T-cell (primary cell): ENCODE measurements at places on chromosomes 2 and 18. TPM values are rescaled to one million over a fixed set of nuclear protein-coding genes. Genes with fewer than 3 reads are reported as not detected.

Gene EFR3B
- total RNA-seq, result 0.09 TPM

Gene ANKRD44
- total RNA-seq, result 225 TPM

Gene ASTL
- 1.2 TPM for total RNA-seq

Gene NLRC4
- total RNA-seq, result 0.13 TPM

Gene GFPT1
- total RNA-seq, result 19.8 TPM

Gene MC4R
- not detected for total RNA-seq

Gene MC5R
- total RNA-seq, result not detected

Gene SLC4A3
- 0.08 TPM for total RNA-seq

Gene UGT1A3
- not detected for total RNA-seq

DNA sequence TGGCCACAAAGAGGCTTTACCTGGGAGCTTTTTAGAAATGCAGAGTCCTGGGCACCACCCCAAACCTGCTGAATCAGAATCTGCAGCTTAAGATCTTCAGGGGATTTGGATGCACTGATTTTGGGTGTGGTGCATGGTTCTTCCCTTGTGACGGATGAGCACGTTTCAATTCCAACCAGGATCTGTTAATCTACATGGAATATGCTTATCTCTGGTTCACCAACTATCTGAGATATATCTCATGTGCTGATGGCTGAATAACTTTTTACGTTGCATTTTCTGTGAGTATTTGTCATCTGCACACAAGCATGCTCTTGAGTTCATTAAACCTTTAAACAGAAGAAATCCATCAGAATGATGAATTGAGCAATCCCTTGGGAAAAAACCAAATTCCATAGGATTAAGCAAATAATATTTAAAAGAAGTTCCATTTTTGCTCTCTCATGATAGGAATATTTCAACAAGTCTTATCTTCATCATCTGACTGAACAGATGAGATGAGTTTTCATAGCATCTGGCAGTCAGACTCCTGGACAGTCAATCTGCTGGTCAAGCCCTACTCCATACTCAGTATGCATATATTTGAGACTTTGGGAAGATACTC, 120.6 kb downstream of the PLB1 start:
- peaks cover 75% of the 10 kb centered on the region for H3K4me1 ChIP-seq
- no peak for DNase-seq
- no peak overlapping the region for H3K4me3 ChIP-seq

GRCh38 chr2:237744613-237745249, 53.8 kb upstream of the RBM44 start:
- DNase-seq, result peak; percentile 74
- peaks cover 14% of the 10 kb centered on the region for H3K36me3 ChIP-seq

DNA sequence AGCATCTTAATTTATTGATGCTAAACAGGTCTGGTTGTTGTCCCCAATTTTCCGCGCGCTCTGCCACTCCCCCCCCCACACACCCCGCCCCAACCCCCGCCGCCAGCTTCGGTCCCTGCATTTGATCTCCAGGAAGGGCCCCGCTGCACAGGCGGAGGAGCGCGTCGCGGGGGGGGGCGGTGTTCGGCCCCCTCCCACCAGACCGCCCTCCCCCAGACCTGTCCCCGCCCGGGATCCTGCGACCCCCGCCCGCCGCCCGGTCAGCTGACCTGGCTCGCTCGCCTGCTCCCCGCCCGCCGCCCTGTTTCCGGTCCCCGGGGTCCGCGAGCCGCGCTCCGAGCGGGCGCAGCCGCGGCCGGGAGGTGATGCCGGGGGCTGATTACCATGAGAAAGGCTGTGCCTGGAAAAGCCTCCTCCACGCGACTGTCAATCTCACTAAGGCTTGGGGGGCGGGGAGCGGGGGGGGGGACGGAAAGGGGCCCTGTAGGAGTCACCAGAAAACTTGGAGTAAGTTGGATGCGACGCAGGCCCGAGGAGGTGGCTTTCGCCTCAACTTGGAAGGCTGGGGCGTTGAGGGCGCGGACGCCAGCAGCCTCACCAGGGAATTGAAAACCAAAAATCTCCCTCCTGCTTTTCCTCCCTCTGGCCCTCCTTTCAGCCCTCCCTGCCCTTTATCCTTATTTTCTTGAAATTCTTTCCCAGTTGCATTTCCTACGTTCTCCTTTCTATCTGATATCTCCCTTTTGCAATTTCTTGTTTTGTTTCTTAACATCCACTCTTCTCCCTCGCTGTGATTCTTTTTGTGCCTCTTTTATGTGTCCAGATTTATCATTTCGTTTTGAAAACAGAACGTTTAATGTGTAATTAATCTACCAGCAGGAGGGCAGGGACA, 4.4 kb upstream of the ZEB2 start:
- no peak for DNase-seq
- peaks cover 2% of the 10 kb centered on the region for H3K27me3 ChIP-seq
- H3K4me3 ChIP-seq, result peak overlapping the region; percentile 35
- peaks cover 9% of the 10 kb centered on the region for H3K4me1 ChIP-seq
- H3K36me3 ChIP-seq, result no peaks in the 10 kb centered on the region

GRCh38 chr2:106193690-106193976, 468 bp downstream of the UXS1 start:
- H3K4me1 ChIP-seq, result peaks cover 19% of the 10 kb centered on the region
- peak overlapping the region; percentile 30 for H3K27ac ChIP-seq
- H3K4me3 ChIP-seq, result peak overlapping the region; percentile 71
- peaks cover 4% of the 10 kb centered on the region for H3K27me3 ChIP-seq
- H3K36me3 ChIP-seq, result no peaks in the 10 kb centered on the region

GRCh38 chr18:72867746-72868584, at the start of gene NETO1:
TSS of gene NETO1 (minus strand) at chr18:72867987. CDS start at chr18:72867291, 696 bp downstream.
- no peak within 1 kb of the TSS for H3K27ac ChIP-seq
- H3K4me1 ChIP-seq, result no peaks in the 10 kb centered on the region
- H3K27me3 ChIP-seq, result peaks cover 5% of the 10 kb centered on the region
- peak within 1 kb of the TSS; percentile 65 for H3K4me3 ChIP-seq

- H3K4me3 ChIP-seq, result no peak overlapping the region
- no peak overlapping the region for H3K27ac ChIP-seq
- DNase-seq, result no peak
- H3K36me3 ChIP-seq, result no peaks in the 10 kb centered on the region
- no peaks in the 10 kb centered on the region for H3K4me1 ChIP-seq
- H3K27me3 ChIP-seq, result no peaks in the 10 kb centered on the region
Observed at GRCh38 chr2:212227755-212228154, 310.8 kb downstream of the ERBB4 start.

DNA sequence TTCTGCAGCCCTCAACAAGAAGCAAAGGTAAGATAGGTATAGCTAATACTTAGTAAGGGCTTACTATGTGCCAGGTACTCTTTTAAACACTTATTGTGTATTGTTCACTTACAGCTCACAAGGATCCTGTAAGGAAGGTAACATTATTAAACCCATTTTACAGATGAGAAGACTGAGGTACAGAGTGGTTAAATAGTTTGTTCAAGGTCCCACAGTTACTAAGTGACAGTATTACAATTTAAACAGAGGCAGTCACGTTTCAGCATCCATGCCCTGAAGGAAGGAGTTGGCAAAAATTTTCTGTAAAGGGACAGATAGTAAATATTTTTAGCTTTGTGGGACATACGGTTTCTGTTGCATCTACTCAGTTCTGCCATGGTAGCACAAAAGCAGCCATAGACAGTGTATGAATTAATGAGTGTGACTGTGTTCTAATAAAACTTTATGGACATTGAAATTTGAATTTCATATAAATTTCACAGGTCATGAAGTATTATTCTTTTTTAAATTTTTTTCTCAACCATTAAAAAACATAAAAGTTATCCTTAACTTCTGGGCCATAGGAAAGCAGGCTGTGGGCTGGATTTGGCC, 75.7 kb downstream of the LTBP1 start:
- no peak overlapping the region for H3K27ac ChIP-seq
- no peak for DNase-seq
- no peak overlapping the region for H3K4me3 ChIP-seq

DNA sequence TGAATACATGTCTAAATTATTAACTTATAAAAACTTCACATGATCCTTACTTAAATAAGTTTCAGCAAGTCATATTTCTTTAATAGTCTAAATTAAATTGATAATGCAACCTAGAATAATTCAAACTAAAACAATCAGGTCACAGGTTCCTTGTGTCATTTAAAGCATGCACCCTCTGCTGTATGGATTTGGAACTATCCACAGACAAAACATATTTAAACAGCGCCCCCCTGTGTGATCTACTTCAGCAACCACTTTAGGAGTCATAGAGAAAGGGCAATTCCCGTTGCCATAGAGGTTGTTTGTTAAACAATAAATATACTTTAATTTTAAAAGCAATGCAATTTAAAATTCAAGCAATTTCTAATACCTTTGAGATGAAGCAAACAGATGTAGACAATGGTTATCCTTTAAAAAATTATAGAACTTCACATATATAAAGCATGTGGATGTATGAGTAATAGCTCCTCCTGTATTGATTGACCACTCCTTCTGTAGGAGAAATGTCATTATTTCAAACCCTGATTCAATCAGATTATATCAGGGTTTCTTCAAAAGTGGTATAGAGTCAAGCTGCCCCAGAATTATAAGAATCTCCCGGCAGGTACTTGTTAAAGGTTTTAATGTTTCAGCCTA, 21.2 kb downstream of the GRB14 start:
- no peaks in the 10 kb centered on the region for H3K36me3 ChIP-seq
- no peak overlapping the region for H3K4me3 ChIP-seq
- H3K27ac ChIP-seq, result no peak overlapping the region
- H3K27me3 ChIP-seq, result no peaks in the 10 kb centered on the region

DNA sequence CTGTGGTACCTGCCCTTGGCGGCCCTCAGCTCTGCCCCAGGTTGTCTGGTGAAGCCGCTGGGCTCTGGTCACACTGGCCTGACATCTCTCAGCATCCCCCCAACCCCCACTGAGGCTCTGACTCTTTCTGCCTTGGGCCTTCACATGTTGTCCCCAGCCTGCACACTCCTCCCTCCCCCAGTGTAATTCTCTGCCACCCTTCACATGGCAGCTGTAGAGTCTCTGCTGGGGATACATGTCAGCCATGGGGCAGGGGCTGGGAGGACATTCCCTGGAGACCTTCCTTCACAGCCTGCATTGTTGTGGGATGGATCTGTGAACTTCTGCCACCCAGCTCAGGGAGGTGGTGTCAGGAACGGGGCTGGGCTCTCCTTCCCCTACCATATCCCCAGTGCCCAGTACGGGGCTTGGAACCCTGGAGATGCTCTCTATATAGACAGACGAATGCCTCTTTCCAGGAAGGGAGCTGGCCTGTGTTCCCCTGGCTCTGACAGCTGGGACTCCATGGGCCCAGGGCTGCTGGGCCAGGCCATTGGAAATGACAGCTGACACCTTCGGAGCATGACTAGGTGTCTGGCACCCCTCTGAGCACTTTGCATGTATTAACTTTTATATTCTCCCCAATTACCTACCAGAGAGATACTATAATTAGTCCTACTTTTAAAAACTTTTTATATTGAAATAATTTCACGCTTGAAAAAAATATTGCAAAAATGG, 151.5 kb downstream of the INHBB start:
- H3K4me1 ChIP-seq, result no peaks in the 10 kb centered on the region
- no peak overlapping the region for H3K27ac ChIP-seq
- DNase-seq, result no peak
- H3K36me3 ChIP-seq, result no peaks in the 10 kb centered on the region
- no peak overlapping the region for H3K4me3 ChIP-seq

DNA sequence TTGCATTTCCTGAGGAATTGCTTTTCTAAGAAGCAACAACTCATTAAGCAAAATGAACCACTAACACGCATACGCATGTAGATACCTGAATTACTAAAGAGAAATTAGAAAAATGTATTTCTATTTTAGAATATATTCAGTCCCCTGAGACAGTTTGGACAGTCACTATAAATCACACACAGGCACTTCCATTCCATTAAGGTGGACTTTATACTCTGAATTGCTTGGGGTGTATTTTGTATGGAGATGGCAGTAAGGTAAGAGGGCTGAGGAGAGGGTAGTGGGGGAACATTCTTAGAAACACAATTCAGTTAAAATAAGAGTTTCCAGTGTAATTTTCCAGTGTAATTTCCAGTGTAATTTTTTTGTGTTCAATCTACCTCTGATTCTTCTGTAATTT, 1.8 kb downstream of the CCDC141 start:
- DNase-seq, result no peak
- peaks cover 8% of the 10 kb centered on the region for H3K4me1 ChIP-seq
- H3K27ac ChIP-seq, result no peak overlapping the region
- no peaks in the 10 kb centered on the region for H3K36me3 ChIP-seq

DNA sequence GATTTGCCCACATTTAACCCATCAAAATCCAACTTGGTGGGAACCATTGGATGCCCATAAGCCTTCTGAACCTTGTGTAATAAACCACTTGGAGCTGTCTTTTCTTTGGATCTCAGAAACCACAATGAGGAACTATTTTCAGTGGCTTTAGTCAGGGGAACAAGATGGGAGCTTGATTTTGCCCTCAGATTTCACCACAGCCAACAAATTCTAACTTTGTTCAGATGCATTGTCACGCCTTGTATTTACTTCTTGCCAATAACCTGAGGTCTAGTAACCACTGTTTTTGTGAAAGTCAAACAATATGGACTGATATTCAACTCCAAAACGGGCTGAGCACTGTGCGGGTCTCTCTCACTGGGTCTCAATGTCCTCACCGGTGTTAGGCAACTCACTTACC, 508.2 kb downstream of the TNS1 start:
- no peaks in the 10 kb centered on the region for H3K36me3 ChIP-seq
- no peak overlapping the region for H3K27ac ChIP-seq
- H3K27me3 ChIP-seq, result no peaks in the 10 kb centered on the region
- no peak for DNase-seq
- no peak overlapping the region for H3K4me3 ChIP-seq

- H3K4me1 ChIP-seq, result no peaks in the 10 kb centered on the region
- H3K27ac ChIP-seq, result no peak overlapping the region
- no peaks in the 10 kb centered on the region for H3K27me3 ChIP-seq
- H3K36me3 ChIP-seq, result no peaks in the 10 kb centered on the region
- no peak for DNase-seq
Observed at GRCh38 chr2:235467588-235467987, 26.3 kb upstream of the AGAP1 start.

- no peaks in the 10 kb centered on the region for H3K36me3 ChIP-seq
- H3K4me1 ChIP-seq, result no peaks in the 10 kb centered on the region
- H3K27me3 ChIP-seq, result no peaks in the 10 kb centered on the region
- no peak overlapping the region for H3K4me3 ChIP-seq
- H3K27ac ChIP-seq, result no peak overlapping the region
Observed at GRCh38 chr2:236631281-236631855, 61.7 kb downstream of the ACKR3 start.

- no peak for DNase-seq
- no peak overlapping the region for H3K27ac ChIP-seq
- peaks cover 16% of the 10 kb centered on the region for H3K4me1 ChIP-seq
- H3K4me3 ChIP-seq, result no peak overlapping the region
- no peaks in the 10 kb centered on the region for H3K36me3 ChIP-seq
- H3K27me3 ChIP-seq, result no peaks in the 10 kb centered on the region
Observed at GRCh38 chr2:112811276-112811831, 25.2 kb downstream of the IL1B start.
